Psoas muscle (tissue), 8 donors: ENCODE measurements at places on chromosomes 1 and 21. TPM values are rescaled to one million over a fixed set of nuclear protein-coding genes. Genes with fewer than 3 reads are reported as not detected.

DNA sequence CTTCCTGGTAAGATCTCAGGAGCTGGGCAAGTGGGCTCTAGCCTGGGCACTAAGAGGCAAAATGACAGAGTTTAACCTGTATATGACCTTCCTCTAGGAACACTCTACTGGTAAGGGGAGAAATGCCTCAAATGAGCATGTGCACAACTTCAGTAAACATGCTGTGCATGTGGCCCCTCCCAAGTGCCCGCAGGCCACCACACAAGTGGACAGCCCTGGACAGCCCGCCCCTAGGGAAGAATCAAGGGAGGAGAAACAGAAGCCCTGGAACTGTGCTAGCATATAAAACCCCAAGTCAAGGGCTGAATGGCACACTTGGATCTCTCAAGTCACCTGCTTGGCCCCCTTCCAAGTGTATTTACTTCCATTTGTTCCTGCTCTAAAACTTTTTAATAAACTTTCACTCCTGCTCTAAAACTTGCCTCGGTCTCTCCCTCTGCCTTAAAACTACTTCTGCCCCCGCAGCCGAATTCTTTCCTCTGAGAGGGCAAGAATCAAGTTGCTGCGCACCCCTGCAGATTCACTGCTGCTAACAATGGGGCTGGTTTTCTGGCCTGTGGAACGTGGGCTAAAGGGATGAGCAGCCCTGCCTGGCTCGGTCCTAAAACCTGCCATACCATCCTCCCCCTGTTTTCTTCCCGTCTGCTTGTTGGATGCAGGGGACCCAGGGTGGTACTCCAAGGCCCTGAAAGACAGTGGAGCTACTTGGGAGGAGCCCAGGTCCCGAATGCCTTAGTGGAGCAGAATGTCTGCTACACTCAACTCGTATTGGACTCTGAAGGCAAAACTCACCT lies 93.5 kb downstream of the IER5 start:
- DNase-seq = no peak

DNA sequence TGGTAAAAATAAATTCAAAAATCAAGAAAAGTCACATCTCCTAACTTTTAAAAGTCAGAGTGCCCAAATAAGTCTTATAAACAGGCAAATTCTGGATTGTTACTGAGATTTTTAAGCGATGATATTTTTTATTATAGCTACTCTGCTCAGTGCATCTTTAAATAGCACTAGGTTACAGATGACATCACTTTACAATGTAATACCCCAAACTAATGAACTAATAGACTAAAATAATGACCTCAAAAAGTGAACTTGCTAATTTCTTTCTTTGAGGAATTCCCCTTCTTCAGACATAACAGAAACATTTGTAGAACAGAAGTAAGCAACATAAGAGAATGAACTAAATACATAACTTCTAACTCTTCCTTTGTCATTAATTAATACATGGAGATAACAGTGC lies 33.0 kb upstream of the ACTA1 start:
- no peak for DNase-seq

The SRSF10 gene
- 29.5 TPM for total RNA-seq

DNA sequence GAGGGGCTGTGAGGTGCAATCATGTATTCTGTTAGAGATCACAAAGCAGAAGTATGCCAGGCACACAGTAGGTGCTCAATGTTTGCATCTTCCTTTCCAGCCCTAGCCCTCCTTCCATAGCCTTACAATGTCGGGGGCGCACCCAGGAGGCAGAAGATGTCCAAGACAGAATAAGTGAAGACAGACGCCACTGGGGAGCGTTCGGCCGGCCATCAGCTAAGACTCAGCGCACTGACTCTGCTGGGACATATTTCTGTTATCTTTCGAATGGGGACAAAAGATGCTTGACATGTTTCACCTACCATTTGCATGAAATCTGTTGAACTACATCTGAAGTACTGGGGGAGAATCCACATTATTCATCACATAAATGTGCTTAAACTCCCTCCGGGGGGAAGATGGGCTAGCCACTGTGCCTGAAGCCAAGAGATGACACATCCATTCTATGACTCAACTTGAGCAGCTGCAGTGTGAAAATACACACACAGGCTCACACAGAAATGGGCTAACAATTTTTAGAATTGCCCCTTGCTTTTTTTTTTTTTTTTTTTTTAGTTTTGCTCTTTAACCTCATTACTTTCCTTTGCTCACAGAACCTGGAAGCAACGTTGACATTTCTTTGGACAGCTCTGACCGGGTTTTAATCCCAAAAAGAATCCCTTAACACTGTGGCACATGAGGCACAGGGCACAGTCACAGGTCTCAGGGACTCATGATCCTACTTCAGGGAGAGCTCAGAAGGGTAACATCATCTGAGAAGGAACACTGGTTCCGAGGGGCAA lies 7.9 kb downstream of the TIAM1 start:
- DNase-seq = no peak

DNA sequence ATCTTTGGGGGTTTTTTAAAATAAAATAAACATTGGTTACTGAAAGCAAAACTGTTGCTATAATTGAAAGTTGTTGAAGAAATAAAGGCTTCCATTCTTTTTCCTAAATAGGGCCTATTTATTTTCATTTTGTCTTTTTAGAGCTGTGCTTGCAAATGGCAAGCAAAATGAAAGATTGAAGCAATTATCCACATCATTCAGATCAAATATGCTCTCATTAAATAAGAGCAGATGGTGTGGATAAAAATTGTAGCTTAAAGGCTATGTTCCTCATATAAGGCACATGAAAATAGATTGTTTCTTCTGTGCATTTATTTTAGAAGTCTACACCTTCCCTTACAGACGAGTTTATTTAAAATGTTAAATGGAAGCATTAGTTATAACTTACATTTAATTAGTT lies 1317.7 kb downstream of the MRPL39 start:
- no peak for DNase-seq

DNA sequence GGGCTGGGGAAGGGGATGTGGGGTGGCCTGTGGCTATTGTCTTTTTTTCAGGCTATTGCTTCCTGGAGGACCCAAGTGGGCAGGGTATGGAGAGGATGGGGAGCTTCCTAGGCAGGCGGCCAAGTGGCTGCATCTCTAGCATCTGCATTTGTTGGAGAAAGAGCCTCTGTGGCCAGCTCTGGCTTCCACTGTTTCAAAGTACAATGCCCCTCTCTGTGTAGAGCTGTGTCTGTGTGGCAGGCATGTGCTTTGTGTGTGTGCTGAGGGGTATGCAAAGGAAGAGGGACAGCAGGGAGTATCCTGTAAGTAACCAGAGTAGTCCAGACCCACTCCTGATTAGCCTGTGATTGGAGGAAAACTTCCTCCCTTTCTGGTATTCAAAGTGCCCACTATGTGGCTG lies 40.6 kb downstream of the KCNA2 start:
- DNase-seq = no peak

The TMCC2 gene
- total RNA-seq = 6.5 TPM

The FAM72D gene
- total RNA-seq = not detected

GRCh38 chr1:236345728-236346127 lies 48.4 kb upstream of the EDARADD start:
- no peak for DNase-seq

GRCh38 chr21:17492415-17493168 lies 20.3 kb upstream of the CXADR start:
- no peak for DNase-seq

GRCh38 chr1:112852276-112852675 lies 103.7 kb downstream of the SLC16A1 start:
- no peak for DNase-seq

DNA sequence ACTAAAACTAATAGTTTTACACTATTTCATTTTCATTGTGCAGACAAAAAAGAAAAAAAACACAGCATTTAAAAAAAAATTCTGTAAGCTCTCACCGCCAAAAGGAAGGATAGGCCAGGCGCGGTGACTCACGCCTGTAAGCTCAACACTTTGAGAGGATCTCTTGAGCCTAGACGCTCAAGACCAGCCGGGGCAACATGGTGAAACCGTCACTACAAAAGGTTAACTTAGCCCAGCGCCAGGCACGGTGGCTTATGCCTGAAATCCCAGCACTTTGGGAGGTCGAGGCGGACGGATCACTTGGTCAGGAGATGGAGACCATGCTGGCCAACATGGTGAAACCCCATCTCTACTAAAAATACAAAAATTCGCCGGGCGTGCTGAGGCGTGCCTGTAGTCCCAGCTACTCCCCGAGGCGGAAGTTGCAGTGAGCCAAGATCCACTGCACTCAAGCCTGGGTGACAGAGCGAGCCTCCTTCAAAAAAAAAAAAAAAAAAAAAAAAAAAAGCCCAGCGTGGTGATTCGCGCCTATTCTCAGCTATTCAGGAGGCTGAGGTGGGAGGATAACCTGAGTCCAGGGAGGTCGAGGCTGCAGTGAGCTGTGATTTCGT lies 14.3 kb upstream of the SPEN start:
- peak; percentile 65 for DNase-seq

DNA sequence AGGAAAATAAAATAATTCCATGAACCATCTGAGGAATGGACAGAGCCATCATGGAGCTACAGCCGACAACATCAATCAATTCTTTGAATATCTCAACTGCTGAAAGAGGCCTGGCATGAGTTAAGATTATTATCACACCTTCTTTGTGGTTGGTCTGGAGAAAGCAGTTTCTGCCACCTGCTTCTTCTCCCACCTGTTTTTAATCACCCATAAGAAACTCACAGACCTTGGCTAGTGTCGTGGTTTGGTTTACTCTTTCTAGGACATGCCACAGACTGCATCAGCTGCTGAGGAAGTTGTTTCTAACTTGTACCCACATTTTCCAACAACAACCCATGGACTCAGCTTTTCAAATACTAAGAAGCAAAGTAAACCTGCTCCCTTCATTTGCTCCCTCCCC lies 65.6 kb downstream of the NTPCR start:
- DNase-seq = no peak

DNA sequence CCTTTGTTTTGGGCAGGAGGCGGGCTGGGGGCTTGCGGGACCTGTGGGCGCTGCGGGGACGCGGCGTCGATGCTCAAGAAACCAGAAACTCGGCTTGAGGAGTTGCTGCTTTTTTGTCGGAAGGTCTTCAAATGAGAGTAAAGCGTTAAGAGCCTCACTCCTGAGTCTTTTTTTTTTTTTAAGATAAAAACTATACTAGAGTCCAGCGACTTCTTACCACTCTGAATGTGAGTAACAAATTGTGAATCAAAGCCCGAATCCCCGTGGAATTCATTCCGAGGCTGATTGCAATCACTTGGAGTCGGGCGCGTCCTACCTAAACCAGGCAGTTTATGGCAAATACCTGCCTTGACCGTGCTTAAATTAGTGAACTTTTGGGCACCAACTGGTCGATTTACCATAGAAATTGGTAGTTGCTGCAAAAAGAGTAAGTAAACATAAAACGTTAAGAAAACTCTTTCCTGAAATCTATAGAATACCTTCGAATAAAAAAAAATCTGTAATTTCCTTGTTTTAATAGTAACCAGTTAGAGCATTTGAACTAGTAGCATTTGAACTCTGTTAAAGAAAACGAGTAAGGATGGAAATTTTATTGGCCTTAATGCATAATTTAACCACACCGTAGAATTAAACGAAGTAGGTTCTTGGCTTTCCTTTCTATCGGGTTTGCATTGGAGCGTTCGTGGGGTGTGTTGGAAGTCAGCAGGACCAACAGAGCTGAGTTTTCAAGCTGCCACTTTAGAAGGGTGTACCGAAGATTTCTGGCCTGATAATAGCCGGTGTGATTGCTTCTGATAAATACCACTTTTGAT lies 769 bp downstream of the GPSM2 start:
- DNase-seq = no peak

GRCh38 chr1:229015806-229016205 lies 255.1 kb upstream of the RAB4A start:
- peak; percentile 23 for DNase-seq

The YARS1 gene
- 90.2 TPM for total RNA-seq

GRCh38 chr1:118483245-118484006 lies 298.4 kb upstream of the SPAG17 start:
- no peak for DNase-seq

The GPR37L1 gene
- not detected for total RNA-seq

DNA sequence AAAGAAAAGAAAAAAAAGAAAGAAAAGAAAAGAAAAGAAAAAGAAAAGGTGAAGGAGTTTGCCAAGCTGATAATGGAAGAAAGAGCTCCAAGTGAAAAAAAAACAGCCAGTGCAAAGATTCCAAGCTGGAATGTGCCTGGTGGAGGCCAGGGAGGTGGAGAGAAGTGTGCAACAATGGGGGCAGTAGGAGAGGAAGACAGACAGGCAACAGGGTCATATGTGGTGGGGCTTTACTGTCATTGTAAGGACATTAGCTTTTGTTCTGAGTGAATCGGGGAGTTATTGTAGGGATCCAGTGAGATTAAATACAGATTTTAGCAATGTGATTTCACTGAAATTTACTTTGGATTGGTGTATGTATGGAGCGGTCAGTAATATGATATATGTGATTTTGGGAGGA lies 14.0 kb upstream of the MYSM1 start:
- no peak for DNase-seq

- peak; percentile 87 for DNase-seq
Observed at GRCh38 chr1:25819491-25820246, at the start of gene MTFR1L. Gene MTFR1L (plus strand): TSS chr1:25819954. CDS start chr1:25823105, 3,151 bp downstream.

GRCh38 chr1:218848009-218848408 lies 325.7 kb upstream of the LYPLAL1 start:
- no peak for DNase-seq

- no peak for DNase-seq
Observed at GRCh38 chr1:83693427-83694126, 305.4 kb downstream of the TTLL7 start.

The HSD3B1 gene
- not detected for total RNA-seq

- no peak for DNase-seq
Observed at GRCh38 chr1:94093996-94094395, 27.0 kb downstream of the ABCA4 start.

The FAM131C gene
- total RNA-seq = not detected

The OR2M3 gene
- not detected for total RNA-seq

The LIN28A gene
- total RNA-seq = not detected

- peak; percentile 68 for DNase-seq
Observed at GRCh38 chr1:31181515-31182343, 58.0 kb downstream of the NKAIN1 start.

DNA sequence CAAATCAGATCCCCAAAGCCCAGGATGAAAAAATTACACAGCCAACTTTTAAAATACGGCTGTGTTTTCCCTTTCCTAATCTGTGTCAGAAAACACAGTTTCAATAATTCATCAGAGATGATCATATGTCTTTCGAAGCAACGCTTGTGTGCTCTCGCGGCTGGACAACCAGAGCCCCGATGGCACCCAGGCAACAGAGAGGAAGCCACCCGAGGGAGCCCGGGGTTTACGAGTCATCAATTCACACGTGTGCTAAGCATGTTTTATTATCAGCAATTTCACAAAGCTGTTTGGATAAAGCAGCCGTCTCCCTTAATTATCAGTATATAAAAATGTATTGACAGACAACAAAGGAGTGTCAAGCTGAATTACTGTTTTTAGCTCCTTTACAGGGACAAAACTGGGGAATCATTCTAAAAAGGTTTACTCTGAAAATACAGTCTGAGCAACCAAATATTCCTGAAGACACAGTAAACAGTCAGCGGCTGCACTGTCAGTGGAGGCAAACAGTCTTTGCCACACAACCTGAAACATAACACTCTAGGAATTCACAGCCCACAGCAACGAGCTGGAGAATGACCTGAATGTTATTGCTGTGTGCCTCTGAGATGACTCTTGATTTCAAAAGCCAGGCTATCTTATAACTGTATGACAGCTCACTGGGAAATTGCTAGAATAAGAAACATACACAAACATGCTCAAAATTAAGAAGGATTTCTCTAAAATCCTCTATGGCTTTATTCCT lies 201.0 kb downstream of the SIPA1L2 start:
- no peak for DNase-seq

GRCh38 chr1:78619803-78620579 lies at the start of gene IFI44L:
Gene IFI44L (plus strand): TSS chr1:78620448. CDS start chr1:78627916, 7,468 bp downstream.
- peak; percentile 23 for DNase-seq

- no peak for DNase-seq
Observed at GRCh38 chr1:235199441-235199840, 38.4 kb upstream of the RBM34 start.

The CFHR3 gene
- not detected for total RNA-seq

The PAPPA2 gene
- total RNA-seq = not detected
